Caco-2 (cell line): ENCODE measurements at places on chromosomes 13 and 19. TPM values are rescaled to one million over a fixed set of nuclear protein-coding genes. Genes with fewer than 3 reads are reported as not detected.

DNA sequence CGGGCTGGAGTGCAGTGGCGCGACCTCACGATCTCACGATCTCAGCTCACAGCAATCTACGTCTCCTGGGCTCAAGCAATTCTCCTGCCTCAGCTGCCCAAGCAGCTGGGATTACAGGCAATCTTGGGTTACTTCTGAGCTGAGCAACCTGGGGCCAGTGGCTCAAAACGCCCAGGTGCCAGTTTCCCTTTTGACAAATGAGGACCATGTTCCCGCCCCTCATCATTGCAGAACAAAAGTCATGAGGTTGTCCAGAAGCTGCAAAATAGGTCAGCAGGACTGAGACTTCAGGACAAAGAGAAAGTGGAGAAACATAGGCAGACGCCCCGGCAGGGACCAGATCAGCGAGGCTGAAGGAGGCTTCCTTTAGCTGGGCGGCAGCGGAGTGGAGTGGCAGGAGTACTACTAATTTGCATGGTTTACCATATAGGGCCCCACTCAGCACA lies 3.3 kb upstream of the ADGRE5 start:
- no peak for DNase-seq

- no peak for DNase-seq
These were observed 20.2 kb downstream of the CD70 start for GRCh38 chr19:6570764-6571163.

The GPR42 gene
- not detected in 2 replicates for total RNA-seq

The THAP8 gene
- total RNA-seq: 7.6 and 8.8 TPM in 2 replicates

The PODNL1 gene
- 0.72 TPM in 1 of 2 replicates, not detected in the other for total RNA-seq

The ISYNA1 gene
- total RNA-seq: 65.3 and 67.3 TPM in 2 replicates
